ENCODE measurements at places on chromosomes 2 and 18.

- H3K36me3 ChIP-seq, result no peaks in the 10 kb centered on the region
- no peaks in the 10 kb centered on the region for H3K27me3 ChIP-seq
- peak overlapping the region; percentile 27 for H3K27ac ChIP-seq
- DNase-seq, result no peak
- peaks cover 13% of the 10 kb centered on the region for H3K4me1 ChIP-seq
Observed at GRCh38 chr2:46181789-46182530, 115.2 kb upstream of the EPAS1 start.

- no peak for DNase-seq
- no peak overlapping the region for H3K4me3 ChIP-seq
- no peaks in the 10 kb centered on the region for H3K36me3 ChIP-seq
Observed at GRCh38 chr2:109406301-109406700, 207.5 kb downstream of the SEPTIN10 start.

GRCh38 chr2:62391696-62392095, 114.3 kb downstream of the TMEM17 start:
- no peak overlapping the region for H3K27ac ChIP-seq
- DNase-seq, result no peak
- no peaks in the 10 kb centered on the region for H3K4me1 ChIP-seq
- no peaks in the 10 kb centered on the region for H3K36me3 ChIP-seq

- H3K27ac ChIP-seq, result no peak overlapping the region
- H3K36me3 ChIP-seq, result no peaks in the 10 kb centered on the region
- H3K4me1 ChIP-seq, result no peaks in the 10 kb centered on the region
Observed at GRCh38 chr2:241041589-241042158, 43.3 kb downstream of the SNED1 start.

GRCh38 chr2:241458687-241459086, 49.7 kb downstream of the STK25 start:
- peaks cover 12% of the 10 kb centered on the region for H3K4me1 ChIP-seq
- no peaks in the 10 kb centered on the region for H3K36me3 ChIP-seq
- no peak overlapping the region for H3K4me3 ChIP-seq

DNA sequence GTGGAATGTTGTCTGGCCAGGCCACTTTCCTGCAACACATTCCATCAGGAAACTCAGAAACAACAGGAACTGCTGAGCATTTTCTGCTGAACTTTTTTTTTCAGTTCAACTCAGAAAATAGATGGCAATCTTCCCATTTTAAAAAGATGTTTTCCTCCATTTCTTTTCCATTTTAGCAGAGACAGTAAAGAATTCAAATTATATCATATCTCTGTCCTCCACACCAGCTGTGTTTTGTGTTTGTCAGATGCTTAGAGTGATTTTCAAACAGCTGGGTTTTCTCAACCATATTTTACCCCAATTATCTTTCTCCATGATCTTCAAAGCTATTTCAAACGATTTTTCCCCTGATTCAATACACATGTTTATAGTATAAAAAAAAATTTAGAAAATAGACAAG, 713.4 kb downstream of the LRRTM4 start:
- DNase-seq, result no peak
- no peaks in the 10 kb centered on the region for H3K36me3 ChIP-seq
- no peak overlapping the region for H3K27ac ChIP-seq
- H3K27me3 ChIP-seq, result no peaks in the 10 kb centered on the region

DNA sequence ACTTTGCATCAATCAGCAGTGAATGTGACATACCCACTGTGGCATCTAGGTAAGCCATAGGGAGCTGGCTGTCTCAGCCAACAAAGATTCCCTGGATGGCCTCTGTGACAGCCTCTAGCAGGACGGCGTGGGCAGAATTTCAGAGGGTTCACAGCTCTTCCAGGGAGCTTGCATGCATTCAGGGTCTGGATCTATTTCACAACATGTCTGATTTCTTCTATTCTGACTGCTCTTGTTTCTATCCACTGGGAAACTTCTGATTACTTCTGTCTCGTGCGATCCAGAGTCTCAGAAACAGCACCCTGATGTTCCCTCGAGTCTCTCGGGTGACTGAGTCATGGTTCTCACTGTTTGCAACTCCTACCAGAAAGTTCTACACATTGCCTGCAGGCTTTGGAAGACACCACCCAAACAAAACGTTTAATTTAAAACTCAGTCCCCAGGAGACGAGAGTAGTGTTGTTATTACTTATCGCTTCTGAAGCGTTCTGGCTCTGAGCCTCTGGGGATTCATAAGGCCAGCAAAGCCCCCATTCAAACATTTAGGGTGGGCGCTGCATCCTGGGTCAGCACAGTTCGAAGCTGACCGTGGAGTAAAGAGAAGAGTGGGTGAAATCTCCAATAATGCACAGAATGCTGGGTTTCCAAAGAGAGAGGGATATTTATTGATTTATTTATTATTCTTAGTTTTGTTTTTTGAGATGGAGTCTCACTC, 41.9 kb upstream of the ODC1 start:
- H3K36me3 ChIP-seq, result peaks cover 2% of the 10 kb centered on the region
- H3K27me3 ChIP-seq, result no peaks in the 10 kb centered on the region
- no peak for DNase-seq

DNA sequence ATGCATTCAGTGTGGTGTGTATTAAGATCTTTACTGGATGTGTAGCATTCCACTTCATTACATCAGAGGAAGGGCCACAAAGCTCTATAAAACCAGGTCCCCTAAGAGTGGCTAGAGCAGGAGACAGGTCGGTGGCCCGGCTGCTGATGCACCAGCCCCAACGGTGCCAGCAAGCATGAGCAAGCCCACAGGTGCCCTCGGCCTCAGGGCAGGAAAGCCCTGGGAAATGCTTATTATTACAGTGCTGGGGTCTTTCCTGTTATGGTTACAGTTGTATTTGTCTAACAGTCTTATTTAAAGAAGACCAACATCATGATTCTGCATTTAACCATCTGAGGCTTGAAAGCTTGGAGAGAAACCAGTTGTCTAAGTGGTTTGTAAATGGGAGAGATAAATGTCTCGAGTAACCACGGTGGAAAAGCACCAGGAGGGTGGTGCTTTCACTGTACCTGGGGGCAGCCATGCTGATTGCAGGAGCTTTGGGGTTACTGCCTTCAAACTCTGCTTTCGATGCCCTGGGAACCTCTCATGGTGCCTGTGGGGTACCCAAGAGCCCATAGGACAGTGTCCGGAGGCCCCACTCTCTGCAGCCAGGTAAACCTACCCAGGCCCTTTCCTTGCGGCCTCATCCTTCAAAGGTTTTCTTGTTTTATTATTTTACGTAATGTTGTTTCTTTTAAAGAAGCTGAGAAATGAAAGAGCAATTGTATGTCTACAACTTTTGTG, 133.1 kb downstream of the SH3RF3 start:
- H3K27me3 ChIP-seq, result no peaks in the 10 kb centered on the region
- no peaks in the 10 kb centered on the region for H3K36me3 ChIP-seq
- H3K27ac ChIP-seq, result no peak overlapping the region
- no peak overlapping the region for H3K4me3 ChIP-seq
- no peak for DNase-seq

DNA sequence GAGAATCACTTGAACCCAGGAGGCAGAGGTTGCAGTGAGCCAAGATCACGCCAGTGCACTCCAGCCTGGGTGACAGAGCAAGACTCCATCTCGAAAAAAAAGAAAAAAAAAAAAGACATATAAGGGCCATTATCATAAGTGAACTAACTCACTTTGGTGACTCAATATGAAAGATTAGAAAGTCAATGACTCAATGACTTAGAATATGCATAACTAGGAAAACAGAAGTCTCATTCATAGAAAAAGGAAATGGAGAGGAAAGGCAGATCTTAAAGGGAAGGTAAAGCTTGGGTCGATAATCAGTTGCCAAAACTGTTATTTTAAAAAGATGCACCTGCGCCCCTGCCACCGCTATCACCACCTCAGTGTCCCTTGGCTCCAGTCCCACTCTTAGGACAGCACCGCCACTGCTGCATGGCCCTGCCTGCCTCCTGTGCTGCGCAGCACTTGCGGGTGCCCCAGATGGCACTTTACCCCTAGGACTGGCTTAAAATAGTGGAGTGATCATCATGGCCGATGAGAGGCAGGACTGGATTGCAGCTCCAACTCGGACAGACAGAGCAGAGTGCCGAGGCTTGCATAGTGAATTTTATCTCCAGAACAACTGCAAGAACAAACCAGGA, 54.7 kb downstream of the INO80D start:
- H3K4me1 ChIP-seq, result peaks cover 5% of the 10 kb centered on the region
- peaks cover 53% of the 10 kb centered on the region for H3K36me3 ChIP-seq
- no peak for DNase-seq

GRCh38 chr18:12053289-12053688, 40.4 kb upstream of the ANKRD62 start:
- no peak overlapping the region for H3K27ac ChIP-seq
- H3K4me1 ChIP-seq, result no peaks in the 10 kb centered on the region
- no peak overlapping the region for H3K4me3 ChIP-seq
- H3K36me3 ChIP-seq, result no peaks in the 10 kb centered on the region
- no peaks in the 10 kb centered on the region for H3K27me3 ChIP-seq

DNA sequence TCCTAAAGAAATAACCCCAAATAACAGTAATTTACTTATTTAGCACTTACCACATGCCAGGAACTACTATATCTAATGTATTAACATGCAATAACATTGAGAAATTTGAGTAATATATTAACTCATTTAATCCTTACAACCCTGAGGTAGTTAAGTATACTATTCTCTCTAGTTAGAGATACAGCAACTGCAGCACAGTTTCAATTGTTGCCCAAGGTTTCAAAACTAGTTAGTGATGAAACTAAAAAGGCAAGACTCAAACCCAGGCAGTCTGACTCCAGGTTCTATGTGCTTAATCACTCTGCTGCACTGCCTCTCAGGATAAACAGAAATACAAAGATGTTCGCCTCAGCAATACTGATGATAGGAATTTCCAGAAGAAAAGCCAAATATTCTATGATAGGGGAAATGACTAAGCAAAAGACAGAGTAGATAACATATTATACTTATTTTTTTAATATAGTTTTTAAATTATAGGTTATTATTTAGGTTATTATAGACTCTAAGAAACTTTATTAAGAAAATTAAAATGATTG, 88.0 kb downstream of the SS18 start:
- no peaks in the 10 kb centered on the region for H3K27me3 ChIP-seq
- no peak overlapping the region for H3K27ac ChIP-seq
- peaks cover 6% of the 10 kb centered on the region for H3K36me3 ChIP-seq
- DNase-seq, result no peak
- no peak overlapping the region for H3K4me3 ChIP-seq
- H3K4me1 ChIP-seq, result no peaks in the 10 kb centered on the region

- H3K27me3 ChIP-seq, result peaks cover 4% of the 10 kb centered on the region
- no peaks in the 10 kb centered on the region for H3K4me1 ChIP-seq
- no peak overlapping the region for H3K27ac ChIP-seq
- H3K4me3 ChIP-seq, result no peak overlapping the region
Observed at GRCh38 chr2:116510117-116510671, 1304.3 kb upstream of the DDX18 start.

DNA sequence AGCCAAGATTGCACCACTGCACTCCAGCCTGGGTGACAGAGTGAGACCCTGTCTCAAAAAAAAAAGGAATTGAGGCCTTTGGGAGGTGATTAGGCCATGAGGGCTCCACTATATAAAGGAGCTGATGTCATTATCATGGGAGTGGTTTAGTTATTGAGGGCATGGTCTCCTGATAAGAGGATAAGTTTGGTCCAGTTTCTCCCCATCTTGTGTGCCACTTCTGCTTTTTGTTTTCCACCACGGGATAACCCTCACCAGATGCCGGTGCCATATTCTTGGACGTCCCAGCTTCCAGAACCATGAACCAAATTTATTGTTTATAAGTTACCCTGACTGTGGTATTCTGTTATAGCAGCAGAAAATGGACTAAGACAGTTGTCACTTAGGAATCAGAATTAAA, 125.8 kb downstream of the C1D start:
- H3K36me3 ChIP-seq, result no peaks in the 10 kb centered on the region
- no peaks in the 10 kb centered on the region for H3K4me1 ChIP-seq
- H3K27me3 ChIP-seq, result no peaks in the 10 kb centered on the region
- no peak for DNase-seq

- H3K36me3 ChIP-seq, result peaks cover 5% of the 10 kb centered on the region
- peaks cover 41% of the 10 kb centered on the region for H3K27me3 ChIP-seq
- no peak overlapping the region for H3K27ac ChIP-seq
- peaks cover 6% of the 10 kb centered on the region for H3K4me1 ChIP-seq
- no peak for DNase-seq
Observed at GRCh38 chr2:99975386-99975785, 167.0 kb downstream of the AFF3 start.

GRCh38 chr18:9771977-9772660, 64.0 kb downstream of the RAB31 start:
- no peak overlapping the region for H3K27ac ChIP-seq
- H3K4me3 ChIP-seq, result no peak overlapping the region
- no peaks in the 10 kb centered on the region for H3K36me3 ChIP-seq
- H3K4me1 ChIP-seq, result peaks cover 38% of the 10 kb centered on the region
- no peak for DNase-seq
- H3K27me3 ChIP-seq, result no peaks in the 10 kb centered on the region

- no peak for DNase-seq
- no peaks in the 10 kb centered on the region for H3K36me3 ChIP-seq
- H3K4me1 ChIP-seq, result peaks cover 63% of the 10 kb centered on the region
- H3K4me3 ChIP-seq, result peak overlapping the region; percentile 18
Observed at GRCh38 chr18:49186242-49186641, 235.5 kb upstream of the SMAD7 start.

GRCh38 chr2:160208655-160209515, 8.8 kb upstream of the ITGB6 start:
- no peaks in the 10 kb centered on the region for H3K27me3 ChIP-seq
- no peak overlapping the region for H3K4me3 ChIP-seq
- no peak for DNase-seq
- H3K27ac ChIP-seq, result peak overlapping the region; percentile 46

DNA sequence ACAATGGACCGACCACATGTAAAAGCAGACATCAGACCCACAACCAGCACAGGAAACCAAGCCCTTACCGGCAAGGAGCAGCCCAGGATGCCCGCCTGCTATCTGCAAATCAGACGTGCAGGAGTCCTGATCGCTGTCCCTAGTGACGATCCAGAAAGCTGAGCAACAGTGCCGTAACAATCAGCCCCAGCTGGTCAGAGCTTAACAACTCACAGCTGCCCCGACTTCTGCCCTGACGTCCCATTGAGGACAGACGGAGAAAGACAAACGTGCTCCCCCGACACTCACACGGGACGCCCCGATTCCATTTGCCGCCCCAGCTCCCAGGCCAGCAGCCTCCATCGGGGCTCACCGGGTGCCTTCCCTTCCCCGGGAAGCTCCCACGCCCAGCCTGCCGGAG, 39.8 kb upstream of the PXDN start:
- peaks cover 3% of the 10 kb centered on the region for H3K27me3 ChIP-seq
- no peak overlapping the region for H3K4me3 ChIP-seq
- H3K36me3 ChIP-seq, result no peaks in the 10 kb centered on the region
- no peaks in the 10 kb centered on the region for H3K4me1 ChIP-seq
